NCI-H2029 (cell line): ENCODE measurements at places on chromosomes 4 and X.

GRCh38 chr4:184438375-184438774 lies 36.0 kb downstream of the IRF2 start:
- DNase-seq = no peak

- DNase-seq = no peak
Measured at GRCh38 chr4:94680176-94680862, 77.4 kb upstream of the BMPR1B start.

DNA sequence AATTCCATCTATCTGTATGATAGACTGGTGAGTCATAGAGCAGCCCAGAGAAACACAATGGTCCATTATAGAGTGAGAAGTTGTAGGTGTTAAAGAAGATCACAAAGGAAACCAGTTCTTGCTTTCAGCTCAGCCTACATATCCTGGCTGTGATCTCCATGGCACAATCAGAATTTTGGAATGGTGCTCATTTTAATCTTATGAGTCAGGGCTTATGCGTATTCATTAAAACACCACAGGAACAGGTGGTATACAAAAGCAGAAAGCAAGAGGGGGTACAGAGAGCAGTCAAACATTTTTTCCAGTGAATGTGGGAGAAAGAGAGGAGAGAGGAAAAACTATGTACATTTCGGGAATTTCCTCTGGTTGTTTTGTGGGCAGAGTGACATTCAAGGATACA lies 126.9 kb downstream of the MFAP3L start:
- no peak for DNase-seq

GRCh38 chr4:136012220-136012619 lies 1520.1 kb downstream of the PCDH18 start:
- no peak for DNase-seq

DNA sequence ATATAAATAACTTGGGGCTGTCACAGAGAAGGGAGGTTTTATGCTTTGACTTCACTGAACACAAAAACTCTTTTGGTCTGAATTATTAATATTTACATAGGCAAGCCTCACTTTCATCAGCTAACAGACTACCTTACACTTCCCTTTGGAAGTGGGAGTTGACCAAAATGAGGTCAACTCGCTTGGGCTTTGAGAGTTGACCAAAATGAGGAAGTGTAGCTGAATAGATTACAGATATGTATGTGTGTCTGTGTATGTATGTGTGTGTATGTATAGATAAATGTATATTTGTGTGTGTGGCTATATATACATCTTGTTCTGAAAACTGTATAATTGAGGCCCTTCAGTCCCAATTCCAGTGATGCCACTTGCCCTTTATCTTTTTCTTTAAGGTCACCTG lies 113.3 kb upstream of the IL13RA1 start:
- DNase-seq = no peak

DNA sequence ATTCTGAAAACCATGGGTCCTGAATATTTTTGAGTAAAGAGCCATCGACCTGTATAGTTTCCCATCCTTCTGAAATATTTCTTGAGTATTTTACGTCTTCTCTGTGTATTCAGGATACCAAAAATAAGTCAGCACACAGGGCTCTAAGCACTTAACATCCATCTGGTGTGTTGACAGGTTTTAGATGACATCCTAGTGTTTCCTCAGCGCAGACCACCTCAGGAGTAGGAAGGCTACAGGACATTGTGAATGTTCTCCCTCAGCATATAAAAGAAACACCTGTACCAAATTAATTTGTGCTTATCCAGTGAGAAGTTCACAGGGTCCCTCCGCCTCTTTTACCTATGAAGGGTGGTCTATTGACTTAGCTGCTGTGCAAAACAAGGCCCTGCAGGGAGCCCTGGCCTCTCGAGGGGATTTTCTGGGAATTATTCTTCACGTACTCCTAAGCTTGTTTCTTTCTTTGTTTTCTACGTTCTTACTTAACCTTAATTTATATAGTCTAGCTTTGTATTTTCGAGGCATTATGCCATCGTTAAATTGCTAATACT lies 241.8 kb downstream of the FBXO8 start:
- DNase-seq = no peak
